ENCODE measurements at places on chromosomes 13 and 19.

DNA sequence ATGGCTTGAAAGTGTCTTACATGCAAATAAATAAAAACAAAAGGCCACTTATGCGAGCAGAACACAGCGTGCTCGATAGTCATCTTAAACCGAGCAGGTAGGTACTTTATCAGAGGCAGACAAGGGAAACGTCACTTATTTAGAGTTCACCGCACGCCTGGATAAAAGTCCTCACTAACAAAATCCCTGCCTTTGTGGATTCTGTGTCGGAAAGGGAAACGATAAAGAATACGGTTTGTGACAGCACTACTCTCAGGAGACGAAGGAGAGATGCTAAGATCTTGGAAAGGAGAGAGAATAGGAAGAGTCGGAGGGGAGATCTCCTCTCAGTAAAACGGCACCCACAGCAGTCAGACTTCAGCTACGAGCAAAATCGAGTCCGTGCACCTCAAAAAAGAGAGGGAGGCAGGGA lies 581 bp downstream of the RCBTB1 start:
- no peak for DNase-seq

GRCh38 chr13:98033277-98034247 lies 80.1 kb downstream of the IPO5 start:
- no peak for DNase-seq

GRCh38 chr13:93723316-93723715 lies 496.7 kb downstream of the GPC6 start:
- no peak for DNase-seq

- DNase-seq: no peak
Observed at GRCh38 chr13:113639616-113640262, 18.3 kb downstream of the ATP4B start.

- DNase-seq: no peak
Observed at GRCh38 chr13:45496942-45497341, 32.2 kb downstream of the COG3 start.

DNA sequence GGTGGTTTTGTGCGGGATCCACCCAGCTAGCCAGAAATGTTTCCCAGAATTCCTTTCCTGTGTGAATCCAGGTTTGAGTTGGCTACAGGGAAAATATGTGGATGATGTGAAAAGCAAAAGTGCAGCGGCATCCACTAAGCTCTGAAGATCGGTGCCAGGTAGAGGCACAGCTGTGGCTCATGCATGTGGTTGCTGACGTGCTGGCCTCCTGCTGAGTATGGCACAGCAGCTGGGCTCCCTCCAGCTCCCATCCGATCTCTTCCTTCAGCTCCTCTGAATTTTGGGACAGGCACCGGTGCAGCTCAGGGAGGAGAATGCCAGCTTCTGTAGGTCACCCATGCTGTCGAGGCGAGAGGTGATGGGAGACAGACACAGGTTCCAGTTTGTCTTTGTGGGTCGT lies 84.0 kb upstream of the GSX1 start:
- DNase-seq: no peak

GRCh38 chr13:111503376-111503775 lies 182.9 kb downstream of the TEX29 start:
- DNase-seq: no peak

DNA sequence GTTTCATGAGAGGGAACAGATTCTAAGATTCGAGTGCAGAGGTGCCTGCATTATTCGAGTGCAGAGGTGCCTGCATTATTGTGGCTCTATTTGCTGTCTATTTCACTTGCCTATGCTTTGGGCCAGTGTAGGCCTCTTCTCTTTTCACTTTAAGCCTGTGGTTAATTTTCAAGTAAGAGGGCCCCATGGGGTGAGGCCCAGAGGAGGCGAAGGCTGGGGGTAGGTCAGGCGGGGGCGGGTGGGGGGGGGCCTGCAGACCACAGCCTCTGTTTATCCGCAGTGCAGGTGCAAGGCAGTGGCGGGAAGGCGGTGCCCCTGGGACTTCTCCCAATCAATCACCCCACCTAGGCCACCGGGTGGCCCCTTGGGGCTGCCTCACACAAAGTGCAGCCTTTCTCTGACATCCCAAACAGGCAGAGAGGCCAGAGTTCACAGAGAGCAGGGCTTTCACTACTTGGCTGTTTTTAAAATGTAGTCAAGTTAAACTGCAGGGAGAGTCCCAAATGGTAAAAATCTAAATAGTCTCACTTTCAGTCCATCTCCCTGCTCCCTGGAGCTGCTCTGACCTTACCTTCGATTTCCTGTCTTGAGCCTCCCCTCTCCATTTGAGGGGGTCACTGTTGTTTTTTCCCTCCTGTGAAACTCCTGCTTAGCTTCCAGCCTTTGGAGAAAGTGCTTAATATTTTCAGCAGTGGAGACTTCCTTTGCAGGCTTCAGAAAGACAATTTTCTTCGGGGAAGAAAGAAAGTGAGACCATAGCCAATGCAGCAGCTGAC lies 249.0 kb downstream of the DLEU7 start:
- peak; percentile 30 for DNase-seq

- DNase-seq: no peak
Observed at GRCh38 chr13:114072421-114072820, 60.0 kb downstream of the RASA3 start.

DNA sequence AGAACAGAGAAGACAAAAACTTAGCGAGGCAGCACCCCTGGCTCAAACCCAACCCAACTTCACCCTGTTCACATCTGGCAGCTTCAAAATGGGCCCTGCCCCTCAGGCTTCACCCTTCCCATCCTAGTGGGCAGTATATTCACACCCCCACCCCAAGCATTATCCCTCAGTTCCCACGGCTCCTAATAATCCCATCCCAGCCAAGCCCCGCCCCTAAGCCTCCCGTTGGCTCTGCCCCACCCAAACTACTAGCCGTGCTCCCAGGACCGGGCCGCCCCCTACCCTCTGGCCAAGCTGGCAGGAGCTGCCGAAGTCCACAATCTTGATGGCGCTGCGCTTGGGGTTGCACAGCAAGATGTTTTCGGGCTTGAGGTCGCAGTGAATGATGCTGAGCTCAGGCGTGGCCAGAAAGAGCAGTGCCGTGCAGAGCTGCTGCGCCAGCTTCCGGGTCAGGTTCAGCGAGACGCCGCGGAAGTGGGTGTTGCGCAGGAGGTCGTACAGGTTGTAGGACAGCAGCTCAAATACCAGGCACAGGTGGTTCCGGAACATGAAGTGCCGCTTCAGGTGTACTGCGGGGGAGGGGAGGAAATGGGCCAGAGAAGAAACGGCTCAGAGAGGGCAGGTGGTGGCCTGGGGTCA lies 5.8 kb downstream of the DYRK1B start:
- DNase-seq: no peak

DNA sequence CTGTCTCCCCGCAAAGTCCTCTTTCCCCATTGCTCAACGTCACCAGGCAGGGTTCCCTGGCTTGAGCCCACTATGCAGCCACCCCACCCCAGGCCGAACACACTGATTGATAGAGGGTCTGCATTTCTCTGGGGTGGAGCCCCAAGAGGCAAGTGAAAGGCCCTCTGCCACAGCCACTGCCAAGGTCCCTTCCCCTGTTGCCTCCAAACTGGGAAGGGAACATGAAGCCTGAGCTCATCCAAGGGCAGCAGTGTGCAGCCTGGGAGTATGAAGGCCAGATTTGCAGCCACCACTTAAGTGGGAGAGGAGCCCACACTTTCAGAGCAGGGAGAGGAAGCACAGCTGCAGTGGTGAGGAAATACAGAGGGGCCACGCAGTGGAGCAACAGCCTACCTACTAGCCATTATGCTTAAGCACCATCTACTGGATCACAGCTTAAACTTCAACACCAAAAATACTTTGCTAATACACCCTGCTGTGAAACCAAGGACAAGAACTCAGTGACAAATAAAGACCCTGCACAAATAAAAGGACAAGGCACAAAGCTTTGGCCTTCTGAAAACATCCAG lies 48.6 kb downstream of the UBL3 start:
- DNase-seq: peak; percentile 76

DNA sequence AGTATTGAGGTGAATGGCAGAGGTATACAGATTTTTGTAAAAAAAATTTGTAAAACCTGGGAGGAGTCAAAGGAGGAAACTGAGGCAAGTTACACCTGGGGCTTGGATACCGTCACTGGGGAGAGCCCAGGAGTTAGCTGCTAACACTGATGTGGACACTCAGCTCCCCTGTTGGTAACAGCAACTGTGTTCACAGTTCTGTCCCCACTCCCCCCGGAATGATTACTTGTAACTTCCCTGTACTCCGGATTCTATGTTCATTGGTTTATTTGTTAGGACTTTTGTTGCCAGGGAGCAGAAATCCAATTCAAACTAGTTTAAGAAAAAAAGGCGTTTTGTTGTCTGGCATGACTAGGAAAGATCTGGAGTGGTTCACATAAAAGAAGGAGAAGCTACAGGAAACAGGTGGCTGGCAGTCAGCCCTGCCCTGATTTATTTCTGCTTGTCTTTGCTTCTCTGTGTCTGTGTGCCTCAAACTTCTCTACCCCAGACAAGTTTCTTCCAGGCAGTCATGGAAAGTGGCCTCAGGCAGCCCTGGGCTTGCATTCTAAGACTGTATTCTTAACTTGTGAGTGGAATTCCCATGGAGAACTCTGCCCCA lies 2.3 kb upstream of the GPR12 start:
- DNase-seq: no peak

GRCh38 chr19:16247353-16248182 lies 49.9 kb downstream of the AP1M1 start:
- DNase-seq: peak; percentile 70

DNA sequence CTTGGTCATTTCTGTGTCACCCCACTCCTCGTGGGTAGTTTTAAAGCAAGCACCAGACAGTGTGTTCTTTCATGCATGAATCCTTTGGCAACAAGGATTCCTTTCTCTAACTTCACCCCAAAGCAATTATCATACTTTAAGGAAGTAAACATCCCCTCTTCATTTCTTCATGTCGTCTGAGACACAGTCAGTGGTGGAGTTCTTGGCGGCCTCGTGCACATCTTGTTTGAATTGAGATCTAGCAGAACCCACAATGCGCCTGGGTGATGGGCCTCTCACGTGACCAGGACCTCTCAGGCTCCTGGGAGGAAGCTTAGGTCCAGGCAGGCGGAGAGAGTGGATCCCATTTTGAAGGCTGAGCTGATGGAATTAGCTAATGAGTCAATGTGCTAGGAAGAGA lies 2.6 kb downstream of the ACSBG2 start:
- DNase-seq: peak; percentile 48

GRCh38 chr13:46717275-46717674 lies 79.7 kb downstream of the ESD start:
- DNase-seq: no peak

GRCh38 chr13:20729633-20730585 lies 26.4 kb downstream of the IL17D start:
- no peak for DNase-seq

GRCh38 chr13:113887700-113888201 lies 23.9 kb upstream of the GAS6 start:
- DNase-seq: no peak

GRCh38 chr19:7104747-7105447 lies 35.4 kb downstream of the ZNF557 start:
- peak; percentile 93 for DNase-seq

DNA sequence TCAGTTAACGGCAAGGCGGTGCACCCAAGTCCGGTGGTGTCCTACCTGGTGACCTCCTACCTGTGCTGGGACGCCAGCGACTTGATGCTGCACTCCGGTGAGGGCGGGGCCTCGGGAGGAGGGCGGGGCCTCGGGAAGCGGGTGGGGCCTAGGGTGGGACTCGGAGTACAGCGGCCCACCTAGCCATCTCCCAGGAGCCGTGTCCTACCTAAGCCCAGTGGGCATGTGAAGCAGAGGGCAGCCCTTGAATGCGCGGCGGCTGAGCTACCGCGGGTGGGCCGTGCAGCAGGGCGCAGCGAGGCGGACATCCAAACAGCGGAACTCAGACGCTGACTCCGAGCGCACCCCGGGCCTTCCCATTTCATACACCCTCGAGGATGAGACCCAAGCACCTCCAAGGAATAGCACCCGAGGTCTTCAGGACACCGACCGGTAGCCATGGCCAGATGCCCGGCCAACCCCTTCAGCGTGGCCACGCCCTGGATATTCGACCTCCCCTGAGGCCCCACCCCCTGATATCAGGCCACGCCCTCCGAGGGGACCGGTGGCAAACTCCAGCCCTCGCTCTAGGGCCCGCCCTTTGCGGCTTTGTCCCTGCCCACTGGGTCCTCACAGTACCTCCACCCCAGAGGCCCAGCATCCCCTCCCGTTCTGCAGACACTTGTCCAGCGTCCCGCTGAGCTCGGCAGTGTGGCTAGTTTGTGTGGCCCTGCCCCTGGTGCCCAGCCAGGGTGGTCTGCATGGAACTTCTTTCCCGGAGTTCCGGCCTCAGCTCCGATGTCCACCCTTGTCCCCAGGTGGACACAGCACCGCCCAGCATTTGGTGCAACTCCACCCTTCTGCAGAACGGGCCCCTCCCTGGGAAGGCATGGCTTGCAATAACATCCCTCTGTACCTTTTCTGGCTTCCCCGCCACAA lies 5.4 kb downstream of the KLK1 start:
- peak; percentile 47 for DNase-seq

DNA sequence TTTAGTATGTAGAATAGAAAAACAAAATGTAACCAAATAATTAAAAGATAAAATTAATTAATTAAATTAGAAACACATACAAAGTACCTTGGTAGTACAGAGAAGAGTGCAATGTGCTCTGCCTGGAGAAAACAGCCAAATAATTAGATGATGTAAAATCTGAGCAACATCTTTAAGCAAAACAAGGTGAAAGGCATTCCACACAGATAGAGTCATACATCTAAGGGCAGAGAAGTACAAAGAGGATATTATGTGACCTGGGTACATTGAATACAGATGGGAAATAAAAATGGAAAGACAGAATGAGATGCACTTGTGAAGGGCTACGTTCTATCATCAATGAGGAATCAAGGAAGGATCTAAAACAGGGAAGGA lies 25.2 kb upstream of the FNDC3A start:
- no peak for DNase-seq

- DNase-seq: no peak
Observed at GRCh38 chr13:72689181-72689696, 38.2 kb downstream of the MZT1 start.

DNA sequence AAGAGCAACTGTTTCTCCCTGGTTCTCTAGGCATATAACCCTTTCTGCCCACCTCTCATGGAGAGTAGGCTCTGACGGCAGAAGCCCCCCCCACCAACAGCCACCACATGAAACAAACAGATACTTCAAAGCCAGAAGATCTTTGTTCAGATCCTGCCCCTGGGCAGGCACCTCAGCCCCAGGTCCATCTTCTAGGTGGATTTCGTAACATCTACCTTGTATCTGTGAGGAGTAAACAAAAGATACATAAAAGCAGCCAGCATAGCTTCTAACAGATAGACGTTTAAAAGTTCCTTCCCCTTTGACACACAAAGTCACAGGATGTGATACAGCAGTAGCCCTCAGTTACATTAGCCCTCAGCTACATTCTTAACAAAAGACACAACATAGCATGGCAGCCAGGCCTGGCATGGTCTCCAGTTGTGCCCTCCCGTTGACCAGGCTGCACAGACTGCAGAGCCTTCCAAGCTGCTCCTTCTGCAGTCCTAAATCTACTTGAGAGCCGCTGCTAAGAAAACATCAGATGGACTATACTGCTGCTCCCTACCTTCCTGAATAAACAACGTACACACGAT lies 35.4 kb downstream of the BRD4 start:
- no peak for DNase-seq

GRCh38 chr13:46633416-46633815 lies 80.4 kb downstream of the LRCH1 start:
- peak; percentile 14 for DNase-seq

All from MV-4-11 (cell line).